ENCODE measurements at places on chromosomes 4 and X.

DNA sequence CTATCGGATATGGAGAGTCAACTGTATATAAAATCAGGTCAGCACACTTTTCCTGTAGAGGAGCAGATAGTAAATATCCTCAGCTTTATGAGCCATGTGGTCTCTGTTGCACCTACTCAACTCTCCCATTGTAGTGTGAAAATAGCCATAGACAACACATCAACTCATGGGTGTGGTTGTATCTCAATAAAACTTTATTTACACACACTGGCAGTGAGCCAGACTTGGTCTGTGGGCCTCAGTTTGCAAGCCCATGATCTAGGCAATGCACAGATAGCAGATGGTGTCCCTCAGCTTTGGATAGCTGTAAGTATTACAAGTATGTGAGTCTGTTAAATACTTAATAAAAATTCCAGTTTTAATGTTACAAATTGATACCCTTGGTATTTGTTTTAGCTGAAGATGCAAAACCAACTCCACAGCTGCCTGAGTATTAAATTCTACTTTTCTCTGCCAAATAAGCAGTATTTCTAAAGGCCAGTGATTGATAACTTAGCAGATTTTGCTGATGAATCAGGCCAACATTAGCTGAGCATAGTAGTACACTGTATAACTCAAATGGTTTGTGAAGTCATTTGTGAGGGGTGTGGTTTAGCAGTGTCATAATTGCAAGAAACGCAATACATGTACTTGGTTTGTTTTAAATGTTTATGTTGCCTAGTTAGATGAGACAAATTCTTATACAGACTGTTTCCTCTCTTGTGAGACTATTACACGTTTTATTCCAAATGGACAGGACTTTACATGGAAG, 87.3 kb downstream of the GPR143 start:
- DNase-seq = no peak

- DNase-seq = no peak
Observed at GRCh38 chr4:6221301-6221850, 21.0 kb upstream of the JAKMIP1 start.

DNA sequence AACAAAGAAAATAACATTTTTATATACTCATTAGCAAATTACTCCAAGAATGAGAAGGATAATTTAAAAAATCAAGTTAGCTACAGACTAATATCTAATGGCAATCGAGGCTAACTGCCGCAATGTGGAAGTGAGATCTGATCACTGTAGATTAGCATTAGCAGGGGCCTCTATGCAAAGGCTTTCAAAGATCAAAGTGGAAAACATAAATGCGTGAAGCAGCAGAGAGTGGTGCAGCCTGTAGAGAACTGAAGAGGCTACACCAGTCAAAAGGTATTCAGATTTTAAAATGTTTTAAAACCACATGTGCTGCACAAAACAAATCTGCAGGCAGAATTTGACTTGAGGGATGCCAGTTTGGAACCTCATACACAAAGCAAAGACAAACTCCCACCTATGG, 24.0 kb upstream of the RAP1GDS1 start:
- DNase-seq = no peak

DNA sequence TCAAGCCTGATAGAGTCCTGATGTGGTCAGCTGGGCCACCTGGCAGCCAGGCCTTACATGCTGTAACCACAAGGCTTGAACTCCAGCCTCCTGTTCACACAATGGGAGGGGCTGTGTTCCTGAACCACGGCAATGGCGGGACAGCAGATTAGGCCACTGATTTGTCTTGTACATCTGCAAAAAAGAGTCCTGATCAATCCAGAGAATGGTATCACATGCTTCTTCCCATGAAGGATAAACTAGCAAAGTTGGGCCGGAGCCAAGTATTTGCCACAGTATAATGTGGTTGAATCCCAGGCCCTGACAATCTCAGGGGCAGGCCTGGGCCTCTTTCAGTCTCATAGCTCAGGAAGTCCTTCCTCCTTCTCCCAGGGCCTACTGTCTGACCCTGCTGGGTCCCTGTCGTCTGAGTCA, 2182.5 kb upstream of the AGA start:
- no peak for DNase-seq

- no peak for DNase-seq
Observed at GRCh38 chrX:120774606-120775005, 101.1 kb downstream of the CT47B1 start.

GRCh38 chr4:173168396-173169177, at the start of gene GALNT7:
Gene GALNT7, plus strand, starts transcription at chr4:173168811. Its CDS starts 25 bp downstream, at chr4:173168836.
- peak; percentile 81 for DNase-seq

GRCh38 chrX:75151827-75152592, 4.1 kb downstream of the ABCB7 start:
- DNase-seq = no peak

- DNase-seq = peak; percentile 42
Observed at GRCh38 chr4:12852338-12853307, 631.5 kb downstream of the RAB28 start.

DNA sequence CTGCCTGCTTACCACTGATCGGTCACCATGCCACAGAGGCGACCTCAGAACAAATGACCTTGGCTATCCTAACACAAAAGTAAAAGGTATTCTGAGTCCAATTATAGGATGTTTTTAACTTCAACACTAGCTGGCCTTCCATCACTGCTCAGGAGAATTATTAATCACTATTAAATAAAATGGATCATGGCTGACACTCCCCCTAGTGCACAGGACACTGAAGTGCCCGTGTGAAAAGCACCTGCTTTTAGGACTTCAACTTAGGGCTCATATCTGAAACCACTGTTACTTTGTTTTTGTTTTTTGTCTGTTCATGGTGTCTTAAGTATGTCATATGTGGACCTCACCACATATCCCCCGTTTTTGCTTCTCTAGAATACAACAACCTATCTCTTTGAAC, 33.9 kb downstream of the STX18 start:
- peak; percentile 6 for DNase-seq

DNA sequence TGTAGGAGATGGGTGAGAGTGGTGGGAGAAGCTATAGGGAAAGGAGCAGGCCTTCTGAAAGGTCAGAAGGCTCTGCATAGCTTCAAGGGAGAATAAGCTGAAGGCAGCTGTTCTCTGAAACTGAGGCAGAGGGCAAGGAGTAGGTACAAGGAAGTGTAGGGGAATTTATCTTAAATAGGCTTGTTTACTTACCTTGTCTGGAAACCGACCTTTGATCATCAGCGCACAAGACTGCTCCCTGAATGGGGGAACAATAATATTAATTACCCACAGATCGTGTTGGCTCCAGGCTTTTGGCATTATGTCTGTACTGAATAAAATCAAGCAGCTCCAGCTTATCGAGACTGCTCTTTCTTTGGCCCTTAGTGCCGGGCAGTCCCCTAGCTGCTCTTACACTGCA, 175.5 kb upstream of the MAGEB16 start:
- no peak for DNase-seq

DNA sequence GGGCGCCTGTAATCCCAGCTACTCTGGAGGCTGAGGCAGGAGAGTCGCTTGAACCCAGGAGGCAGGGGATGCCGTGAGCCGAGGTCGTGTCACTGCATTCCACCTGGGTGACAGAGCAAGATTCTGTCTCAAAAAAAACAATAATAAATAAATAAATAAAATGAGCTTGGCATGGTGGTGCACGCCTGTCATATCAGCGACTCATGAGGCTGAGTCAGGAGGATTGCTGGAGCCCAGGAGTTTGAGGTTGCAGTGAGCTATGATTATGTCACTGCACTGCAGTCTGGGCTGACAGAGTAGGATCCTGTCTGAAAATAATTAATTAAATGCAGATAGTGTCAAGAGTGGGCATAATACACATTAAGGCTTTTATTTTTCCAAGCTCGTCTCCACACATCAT, 77.5 kb downstream of the DHRSX start:
- no peak for DNase-seq

GRCh38 chr4:38928974-38929373, 61.4 kb downstream of the FAM114A1 start:
- DNase-seq = no peak

- peak; percentile 53 for DNase-seq
Observed at GRCh38 chr4:65019775-65020174, 610.5 kb upstream of the TECRL start.

GRCh38 chr4:90745176-90745575, 618.0 kb downstream of the CCSER1 start:
- DNase-seq = no peak

- DNase-seq = no peak
Observed at GRCh38 chr4:177251237-177251636, 58.4 kb upstream of the NEIL3 start.

GRCh38 chrX:12249997-12250396, 111.7 kb downstream of the FRMPD4 start:
- DNase-seq = no peak

- DNase-seq = peak; percentile 62
Observed at GRCh38 chr4:150010525-150011126, 67.6 kb upstream of the DCLK2 start.

DNA sequence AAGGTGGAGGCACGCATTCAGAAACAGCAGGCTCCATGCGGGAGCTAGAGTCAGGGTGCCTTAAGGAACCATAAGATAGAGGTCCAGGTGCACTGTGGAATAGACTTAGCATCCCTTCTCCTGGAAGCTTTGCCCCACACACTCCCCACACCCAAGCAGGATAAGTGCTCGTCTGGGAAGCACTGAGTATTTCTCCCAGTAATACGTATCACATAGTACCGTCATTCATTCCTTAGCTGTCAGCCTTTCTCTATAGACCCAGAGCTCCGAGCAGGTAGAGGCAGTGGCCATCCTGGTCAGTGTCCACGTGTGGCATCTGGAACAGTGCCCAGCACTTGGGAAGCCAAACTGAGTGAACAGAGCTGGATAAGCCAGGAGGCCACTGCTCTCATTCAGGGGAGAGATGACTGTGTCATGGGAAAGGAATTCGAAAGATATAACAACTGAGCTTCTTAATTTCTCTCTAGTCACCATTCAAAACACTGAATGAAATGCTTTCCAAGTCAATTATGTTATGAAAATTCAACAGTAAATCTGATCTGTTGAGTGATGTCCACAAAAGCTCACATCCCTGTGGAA, 9.9 kb downstream of the APBB2 start:
- DNase-seq = no peak

DNA sequence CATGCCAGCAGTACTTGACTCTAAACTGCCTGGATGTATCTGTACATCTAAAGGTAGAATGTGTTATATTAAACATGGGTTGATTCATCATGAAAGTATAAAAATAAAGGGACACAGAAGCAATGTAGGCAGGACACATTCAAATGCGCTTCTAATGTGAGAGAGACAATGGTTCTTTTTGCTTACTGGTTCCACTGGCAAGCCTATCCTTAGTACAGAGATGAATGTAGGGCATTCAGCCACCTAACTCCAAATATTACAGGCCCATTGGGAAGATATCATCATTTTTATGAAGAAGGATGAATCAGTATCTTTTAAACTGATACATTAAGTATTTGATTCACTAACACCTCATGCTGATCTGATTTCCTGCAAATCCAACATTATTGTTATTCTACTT, 18.0 kb downstream of the CDKL2 start:
- no peak for DNase-seq

GRCh38 chr4:1767770-1768366, 25.2 kb upstream of the FGFR3 start:
- no peak for DNase-seq

- no peak for DNase-seq
Observed at GRCh38 chr4:38921151-38921550, 53.5 kb downstream of the FAM114A1 start.
